ENCODE measurements at places on chromosomes 1 and 21.

- peak; percentile 99 for DNase-seq
These were observed 1.9 kb downstream of the TAGLN2 start for GRCh38 chr1:159923203-159924024.

DNA sequence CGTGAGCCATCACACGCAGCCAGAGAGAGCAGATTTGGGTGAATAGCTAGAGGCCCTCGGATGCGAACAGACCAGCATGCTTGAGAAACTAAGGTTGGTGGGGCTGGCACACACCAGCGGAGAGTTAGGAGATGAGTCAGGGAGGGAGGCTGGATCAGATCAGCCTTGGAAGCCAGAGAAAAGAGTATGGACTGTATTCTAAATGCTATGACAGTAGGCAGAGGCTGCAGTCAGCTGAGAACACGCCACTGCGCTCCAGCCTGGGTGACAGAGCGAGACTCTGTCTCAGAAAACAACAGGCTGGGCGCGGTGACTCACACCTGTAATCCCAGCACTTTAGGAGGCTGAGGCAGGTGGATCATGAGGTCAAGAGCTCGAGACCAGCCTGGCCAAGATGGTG, 4.0 kb upstream of the PLEKHM2 start:
- no peak for DNase-seq

GRCh38 chr21:33642896-33643657, 776 bp downstream of the ITSN1 start:
- no peak for DNase-seq

GRCh38 chr1:220804202-220804586, 17.5 kb downstream of the MTARC1 start:
- no peak for DNase-seq

DNA sequence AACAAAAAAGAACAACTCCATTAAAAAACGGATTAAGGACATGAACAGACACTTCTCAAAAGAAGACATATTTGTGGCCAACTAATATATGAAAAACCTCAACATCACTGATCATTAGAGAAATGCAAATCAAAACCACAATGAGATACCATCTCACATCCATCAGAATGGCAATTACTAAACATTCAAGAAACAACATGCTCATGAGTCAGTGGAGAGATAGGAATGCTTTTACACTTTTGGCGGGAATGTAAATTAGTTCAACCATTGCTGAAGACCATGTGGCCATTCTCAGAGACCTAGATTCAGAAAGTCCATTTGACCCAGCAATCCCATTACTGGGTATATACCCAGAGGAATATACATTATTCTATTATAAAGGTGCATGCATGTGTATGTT, 1442.6 kb upstream of the B3GALT2 start:
- DNase-seq = no peak

GRCh38 chr1:236140705-236141446, 1.5 kb upstream of the GPR137B start:
- no peak for DNase-seq

- peak; percentile 88 for DNase-seq
These were observed 42.6 kb upstream of the PTGS2 start for GRCh38 chr1:186722711-186723309.

DNA sequence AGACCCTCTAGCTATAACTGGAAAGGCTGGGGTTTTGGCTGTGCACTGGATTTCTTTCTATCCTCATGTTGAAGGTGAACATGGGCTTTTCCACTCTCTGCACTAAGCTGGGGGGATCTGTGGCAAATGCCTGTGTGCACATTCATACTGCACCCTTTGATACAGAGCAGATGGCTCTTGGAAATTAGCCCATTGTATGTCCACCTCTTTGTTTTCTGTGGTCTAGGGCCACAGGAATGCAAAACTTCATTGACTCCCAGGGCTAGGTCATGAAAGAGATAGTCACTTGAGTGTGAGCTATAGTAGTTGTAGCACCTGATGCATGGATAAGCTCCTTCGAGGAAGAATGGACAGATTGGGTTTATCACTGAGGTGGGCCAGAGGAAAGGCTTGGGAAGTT, 5.7 kb upstream of the OR14A16 start:
- no peak for DNase-seq

DNA sequence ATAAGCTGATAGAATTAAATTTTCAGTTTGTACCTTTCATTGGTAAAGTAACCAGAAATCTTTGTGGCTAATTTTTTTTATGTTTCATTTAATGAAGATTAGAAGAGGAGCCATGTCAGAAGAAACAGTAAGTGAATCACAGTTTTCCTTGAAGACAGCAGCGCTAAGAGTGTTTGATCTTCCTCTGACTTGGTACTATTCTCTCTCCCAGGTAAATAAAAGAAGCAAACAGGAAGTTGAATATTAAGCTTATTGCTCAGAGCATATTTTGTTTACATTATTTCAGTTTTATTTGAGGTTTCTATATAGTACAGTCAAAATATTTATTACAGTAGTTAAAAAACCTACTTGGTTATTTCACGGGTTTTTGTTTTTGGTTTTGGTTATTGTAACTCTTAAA, 3.7 kb downstream of the MIGA1 start:
- DNase-seq = no peak

GRCh38 chr1:163537809-163538208, 216.1 kb downstream of the NUF2 start:
- no peak for DNase-seq

DNA sequence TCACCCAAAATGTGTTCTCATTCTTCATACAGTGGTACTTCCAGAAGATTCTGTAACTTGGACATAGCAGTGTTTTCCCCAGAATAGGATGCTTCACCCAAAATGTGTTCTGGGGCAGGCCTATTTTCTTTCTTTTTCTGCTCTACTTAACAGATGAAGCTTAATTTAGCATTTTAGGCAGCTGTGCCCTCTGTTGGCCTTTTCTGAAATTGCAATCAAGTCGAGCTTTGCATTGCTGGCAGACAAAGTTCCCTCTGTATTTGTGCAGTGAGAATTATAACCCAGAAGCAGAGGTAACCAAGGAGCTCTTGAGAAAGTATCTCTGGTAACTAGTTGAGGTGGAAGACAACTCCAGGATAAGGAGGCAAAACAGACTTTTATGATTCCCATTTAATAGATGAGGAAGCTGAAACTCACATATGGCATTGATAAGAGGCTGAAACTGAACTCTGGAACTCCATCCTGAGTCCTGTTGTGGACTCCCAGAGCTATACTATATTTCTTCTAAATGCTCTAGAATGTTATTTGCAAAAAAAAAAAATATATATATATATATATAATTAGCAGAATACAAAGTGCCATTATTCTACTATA, 50.3 kb upstream of the L1TD1 start:
- DNase-seq = peak; percentile 72

- no peak for DNase-seq
These were observed 1.4 kb downstream of the LRRC7 start for GRCh38 chr1:69569175-69569541.

DNA sequence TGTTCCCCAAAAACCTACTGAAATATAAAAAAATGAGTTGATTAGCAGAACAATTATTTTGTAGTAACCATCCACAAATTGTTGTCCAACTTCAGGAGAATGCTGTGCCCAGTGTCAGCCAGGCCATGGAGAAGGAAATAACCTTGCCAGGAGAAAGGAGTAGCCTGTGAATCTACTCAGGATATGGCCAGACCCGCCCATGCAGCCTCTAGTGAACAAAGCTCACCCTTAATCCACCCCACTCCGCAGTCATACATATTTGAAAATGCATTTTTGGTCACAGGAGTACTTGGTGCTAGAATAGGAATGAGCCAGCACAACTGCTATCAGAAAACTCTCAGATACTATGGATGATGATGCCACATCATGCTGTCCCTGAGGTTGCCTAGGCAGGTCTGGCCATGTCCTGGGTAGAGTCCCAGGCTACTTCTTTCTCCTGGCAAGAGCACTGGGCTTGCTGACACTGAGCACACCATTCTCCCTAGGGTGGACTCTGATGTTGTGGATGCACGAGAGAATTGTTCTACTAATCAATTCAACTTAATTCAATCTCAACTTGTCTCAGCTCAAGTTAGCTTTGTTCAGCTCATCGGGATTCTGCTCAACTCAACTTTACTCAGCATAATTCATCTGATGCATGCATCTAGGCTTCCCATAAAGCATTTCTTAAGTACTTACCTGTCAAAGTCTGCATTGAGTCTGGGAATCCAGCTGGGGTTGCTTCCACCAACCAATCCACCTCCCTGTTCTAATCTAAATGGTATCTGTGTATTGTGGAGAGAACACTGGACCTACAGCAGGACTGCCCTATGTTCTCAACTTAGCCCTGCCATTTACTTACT, 18.2 kb downstream of the STYXL2 start:
- no peak for DNase-seq

DNA sequence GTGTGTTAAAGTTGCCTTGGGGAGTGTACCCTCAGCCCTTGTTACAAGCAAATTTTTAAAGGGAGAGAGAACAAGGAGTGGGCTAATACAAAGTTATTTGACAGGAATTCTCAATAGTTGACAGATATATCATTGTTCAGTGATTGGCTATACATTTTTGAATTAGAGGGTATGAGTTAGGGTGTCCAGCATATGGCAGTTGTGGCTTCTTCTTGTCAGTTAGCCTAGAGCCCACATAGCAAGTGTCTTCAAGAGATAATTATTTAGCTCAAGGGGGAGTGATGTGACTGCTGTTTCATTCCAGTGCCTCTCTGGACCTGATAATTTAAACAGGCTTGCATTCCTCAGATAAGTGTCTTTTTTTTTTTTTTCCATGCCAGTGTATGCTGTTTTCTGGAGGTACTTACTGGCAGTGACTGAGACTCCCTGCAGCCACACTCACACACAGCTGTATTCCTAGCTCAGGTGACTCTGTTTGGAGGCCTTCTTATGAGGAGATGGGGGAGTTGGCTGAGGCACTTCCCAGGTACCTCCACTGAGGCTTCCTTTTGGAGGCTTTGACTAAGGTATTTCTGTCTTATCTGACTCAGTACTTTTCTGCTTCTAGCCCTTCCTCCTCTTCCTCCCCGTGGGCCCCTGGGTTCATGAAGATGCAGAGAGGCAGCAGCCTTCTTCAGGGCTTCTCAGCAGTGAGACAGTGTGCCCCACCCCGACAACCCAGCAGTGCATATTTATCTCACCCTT, 32.3 kb downstream of the IVNS1ABP start:
- peak; percentile 88 for DNase-seq

DNA sequence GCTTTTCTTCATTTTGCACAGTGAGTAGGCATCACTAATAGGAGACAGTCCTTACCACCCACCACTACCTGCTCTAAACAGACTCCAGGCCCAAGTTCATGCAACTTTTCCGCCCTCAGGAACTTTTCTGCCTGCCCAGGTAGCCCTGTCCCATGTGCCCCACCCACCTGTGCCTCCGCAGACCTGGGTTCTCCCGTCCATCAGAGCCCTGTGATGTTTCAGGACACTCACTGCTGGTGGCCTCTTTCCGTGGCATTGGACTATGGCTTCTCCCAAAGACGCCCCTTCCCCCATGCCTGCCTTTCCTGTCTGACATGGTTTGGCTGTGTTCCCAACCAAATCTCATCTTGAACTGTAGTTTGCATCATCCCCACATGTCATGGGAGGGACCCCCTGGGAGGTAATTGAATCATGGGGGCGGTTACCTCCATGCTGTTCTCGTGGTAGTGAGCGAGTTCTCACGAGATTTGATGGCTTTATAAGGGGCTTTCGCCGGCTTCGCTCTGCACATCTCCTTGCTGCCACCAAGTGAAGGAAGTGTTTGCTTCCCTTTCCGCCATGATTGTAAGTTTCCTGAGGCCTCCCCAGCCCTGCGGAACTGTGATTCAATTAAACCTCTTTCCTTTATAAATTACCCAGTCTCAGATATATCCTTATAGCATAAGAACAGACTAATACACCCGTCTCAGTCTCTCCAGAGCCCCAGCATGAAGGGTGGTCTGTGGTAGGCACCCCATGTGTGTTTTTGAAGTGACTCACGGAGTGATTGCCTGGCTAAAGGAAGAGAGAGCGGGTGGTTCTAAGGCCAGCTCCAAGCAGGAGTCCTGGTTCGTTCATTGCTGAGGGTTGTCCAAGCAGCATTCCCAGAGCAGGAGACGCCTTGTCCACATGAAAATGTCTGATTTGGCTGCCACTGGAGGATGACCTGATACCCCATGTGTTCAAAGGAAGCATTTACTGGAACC, 86.0 kb upstream of the ZBTB40 start:
- no peak for DNase-seq

GRCh38 chr21:41833497-41834115, 45.5 kb downstream of the PRDM15 start:
- no peak for DNase-seq

DNA sequence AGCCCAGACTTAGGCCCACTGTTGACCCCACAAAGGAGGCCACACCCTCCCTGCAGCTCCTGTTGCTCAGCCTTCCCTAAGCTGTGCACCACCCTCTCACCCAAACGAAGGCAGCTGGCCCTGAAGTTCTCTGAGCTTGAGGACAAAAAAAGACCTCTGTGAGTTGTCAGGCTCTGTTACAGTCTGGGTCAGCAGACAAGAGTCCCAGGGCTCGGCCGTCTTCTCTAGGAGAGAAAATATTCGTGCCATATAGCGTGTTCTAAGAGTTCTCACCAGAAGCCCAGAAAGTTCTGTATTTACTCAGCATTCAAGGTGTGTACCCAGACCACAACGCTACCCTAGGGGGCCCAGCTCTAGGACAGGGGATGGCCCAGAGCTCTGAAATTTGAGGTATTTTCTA, 25.5 kb upstream of the LYST start:
- no peak for DNase-seq

GRCh38 chr1:210418863-210419650, 90.4 kb downstream of the HHAT start:
- no peak for DNase-seq

GRCh38 chr1:44676484-44677200, 2.1 kb downstream of the ARMH1 start:
- peak; percentile 57 for DNase-seq

- no peak for DNase-seq
These were observed 325.8 kb downstream of the MATN1 start for GRCh38 chr1:30397576-30397975.

DNA sequence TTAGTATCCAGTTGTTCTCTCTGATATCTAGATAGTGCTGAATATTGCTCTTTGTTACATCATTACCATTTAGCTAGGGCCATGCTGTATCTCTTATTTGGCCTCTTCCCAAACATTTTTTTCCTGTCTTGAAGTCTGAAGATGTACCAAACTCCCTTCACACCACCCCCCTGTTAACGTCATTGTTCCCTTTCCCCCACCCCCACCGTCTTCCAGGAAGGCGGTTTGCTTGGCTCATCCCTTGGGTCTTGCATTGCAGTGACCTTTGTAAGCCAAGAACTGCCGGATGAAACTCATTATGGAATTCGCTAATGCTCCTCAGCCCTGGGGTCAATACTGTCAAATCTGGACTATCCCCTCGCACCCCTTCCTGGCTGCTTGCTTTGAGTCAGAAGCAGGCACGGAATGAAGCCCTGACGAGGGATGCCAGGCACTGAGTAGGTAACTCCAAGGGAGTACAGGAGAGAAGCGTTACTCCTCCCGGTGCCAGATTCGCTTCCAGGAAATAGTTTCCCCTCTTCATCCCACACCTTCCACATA, 283.1 kb downstream of the TM2D1 start:
- DNase-seq = no peak

GRCh38 chr1:18300376-18300775, 180.4 kb upstream of the KLHDC7A start:
- no peak for DNase-seq

All from common myeloid progenitor, CD34-positive (primary cell).